ENCODE measurements at places on chromosomes 7 and 10.

- DNase-seq: no peak
These were observed 34.9 kb downstream of the CHST15 start for GRCh38 chr10:124058346-124059003.

- no peak for DNase-seq
These were observed 265.5 kb downstream of the KCNMA1 start for GRCh38 chr10:77371848-77372799.

GRCh38 chr7:144674550-144674949 lies 161.3 kb downstream of the TPK1 start:
- no peak for DNase-seq

- DNase-seq: no peak
These were observed 85.1 kb downstream of the PRPF18 start for GRCh38 chr10:13671904-13672303.

- peak; percentile 10 for DNase-seq
These were observed 220.5 kb downstream of the DNAJB6 start for GRCh38 chr7:157557263-157557662.

GRCh38 chr7:134547397-134548054 lies 1.4 kb upstream of the AKR1B15 start:
- DNase-seq: peak; percentile 89

DNA sequence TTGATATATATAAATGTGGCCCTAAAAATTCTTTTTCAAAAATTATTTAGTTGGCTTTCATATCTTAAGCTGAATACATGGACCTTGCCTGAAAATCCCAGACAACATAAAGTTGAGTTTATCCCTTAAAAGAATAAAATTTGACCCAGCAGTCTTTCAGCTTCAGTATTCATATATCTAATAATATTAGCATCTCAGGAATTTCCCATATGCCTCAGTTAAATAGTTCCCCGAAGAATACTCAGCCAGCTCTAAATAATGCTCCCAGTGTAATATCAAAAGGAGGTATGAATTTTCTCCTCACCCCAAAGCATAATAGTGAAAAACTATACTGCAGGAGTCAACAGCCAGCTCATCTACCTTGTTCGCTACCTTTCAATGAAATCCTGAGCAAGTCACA lies 145.9 kb downstream of the CTNNA3 start:
- DNase-seq: no peak

DNA sequence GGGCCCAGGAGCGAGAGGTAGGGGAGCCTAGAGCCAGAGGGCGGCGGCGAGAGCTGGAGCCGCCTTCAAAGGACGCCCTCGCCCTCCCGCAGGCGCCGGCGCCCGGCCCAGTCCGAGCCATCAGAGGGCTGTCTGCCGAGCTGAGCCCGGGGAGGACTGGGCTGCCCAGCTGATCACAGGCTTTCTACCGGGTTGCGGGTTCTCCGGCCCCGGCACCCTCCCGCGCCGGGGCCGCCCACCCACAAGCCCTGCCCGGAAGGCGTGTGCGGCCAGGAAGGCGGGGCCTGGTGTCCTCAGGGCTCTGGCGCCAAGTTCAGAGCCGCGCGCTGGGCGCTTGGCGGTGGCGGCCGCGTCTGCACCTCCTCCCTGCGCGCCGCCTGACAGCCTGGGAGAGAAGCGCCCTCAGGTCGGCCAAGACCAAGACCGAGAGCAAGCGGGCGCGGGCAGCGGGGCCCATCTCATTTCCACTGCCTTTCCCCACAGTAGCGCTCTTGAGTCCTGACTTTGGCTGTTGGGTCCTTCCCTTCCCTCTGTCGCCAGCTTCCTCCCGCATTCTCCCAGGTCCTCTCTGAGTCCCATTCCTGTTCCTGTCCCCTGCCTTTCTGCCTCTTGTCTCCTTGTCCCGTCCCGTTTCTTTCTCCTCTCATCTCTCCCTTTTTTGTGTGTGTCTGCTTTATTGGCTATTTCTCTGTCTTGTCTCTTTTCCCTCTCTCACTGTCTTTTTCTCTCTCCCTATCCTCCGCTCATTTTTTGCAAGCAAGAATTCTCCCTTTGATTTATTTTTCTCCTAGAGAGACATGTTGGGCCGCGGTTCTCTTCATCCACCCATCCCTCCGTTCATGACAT lies 60.6 kb upstream of the MSMB start:
- peak; percentile 89 for DNase-seq

DNA sequence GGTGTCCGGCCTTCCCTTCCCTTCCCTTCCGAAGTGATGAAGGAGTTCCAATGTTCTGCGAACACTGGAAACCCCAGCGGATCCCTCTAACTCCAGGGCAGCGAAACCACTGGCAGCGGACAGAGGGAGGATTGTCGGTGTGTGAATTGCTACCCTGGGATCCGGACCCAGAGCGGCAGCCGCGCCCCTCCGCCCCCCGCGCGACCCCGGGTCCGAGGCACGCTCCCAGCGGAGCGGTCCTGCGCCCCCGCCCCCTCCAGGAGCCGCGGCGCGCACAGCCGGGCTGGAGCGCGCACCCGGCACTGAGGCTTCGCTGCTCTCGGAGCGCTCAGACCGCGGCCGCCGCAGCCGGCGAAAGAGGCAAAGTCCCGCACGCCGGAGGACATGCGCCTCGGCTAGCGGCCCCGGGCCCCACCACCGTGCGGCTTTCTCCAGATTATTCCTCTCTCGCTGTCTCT lies at the start of gene PTPRZ1:
Gene PTPRZ1 (plus strand): TSS at position 331 of the 458 bp plus-strand sequence. CDS start 339 bp downstream, outside the sequence.
- DNase-seq: peak; percentile 81

- DNase-seq: no peak
These were observed 667.2 kb downstream of the GATA3 start for GRCh38 chr10:8721650-8722049.

DNA sequence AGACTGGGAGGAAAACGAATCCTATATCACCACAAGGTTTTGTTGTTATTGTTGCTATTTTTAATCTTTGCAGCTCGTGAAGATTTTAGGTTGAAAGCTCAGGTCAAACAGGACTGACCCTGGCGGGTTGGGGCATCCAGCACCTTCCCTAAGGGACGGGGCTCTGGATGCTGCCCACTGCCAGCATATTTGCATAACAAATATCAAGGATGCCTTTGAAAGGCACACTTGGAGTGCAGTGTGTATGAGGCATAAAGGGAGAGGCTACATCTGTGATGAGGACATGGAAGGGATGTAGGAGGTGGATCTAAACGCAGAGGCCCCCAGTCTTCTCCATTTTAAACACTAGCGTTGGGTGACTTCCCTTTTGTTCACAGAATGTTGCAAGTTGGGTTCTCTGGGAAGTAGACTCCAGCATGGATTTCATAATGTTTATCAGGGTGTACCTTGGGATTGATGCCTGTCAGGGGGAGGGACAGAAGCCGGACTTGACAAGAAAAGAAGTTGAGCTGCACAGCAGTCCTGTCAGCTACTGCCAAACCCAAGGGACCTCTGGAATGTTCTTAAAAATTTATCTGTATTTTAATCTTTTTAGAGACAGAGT lies 181.1 kb upstream of the IMMP2L start:
- DNase-seq: no peak

DNA sequence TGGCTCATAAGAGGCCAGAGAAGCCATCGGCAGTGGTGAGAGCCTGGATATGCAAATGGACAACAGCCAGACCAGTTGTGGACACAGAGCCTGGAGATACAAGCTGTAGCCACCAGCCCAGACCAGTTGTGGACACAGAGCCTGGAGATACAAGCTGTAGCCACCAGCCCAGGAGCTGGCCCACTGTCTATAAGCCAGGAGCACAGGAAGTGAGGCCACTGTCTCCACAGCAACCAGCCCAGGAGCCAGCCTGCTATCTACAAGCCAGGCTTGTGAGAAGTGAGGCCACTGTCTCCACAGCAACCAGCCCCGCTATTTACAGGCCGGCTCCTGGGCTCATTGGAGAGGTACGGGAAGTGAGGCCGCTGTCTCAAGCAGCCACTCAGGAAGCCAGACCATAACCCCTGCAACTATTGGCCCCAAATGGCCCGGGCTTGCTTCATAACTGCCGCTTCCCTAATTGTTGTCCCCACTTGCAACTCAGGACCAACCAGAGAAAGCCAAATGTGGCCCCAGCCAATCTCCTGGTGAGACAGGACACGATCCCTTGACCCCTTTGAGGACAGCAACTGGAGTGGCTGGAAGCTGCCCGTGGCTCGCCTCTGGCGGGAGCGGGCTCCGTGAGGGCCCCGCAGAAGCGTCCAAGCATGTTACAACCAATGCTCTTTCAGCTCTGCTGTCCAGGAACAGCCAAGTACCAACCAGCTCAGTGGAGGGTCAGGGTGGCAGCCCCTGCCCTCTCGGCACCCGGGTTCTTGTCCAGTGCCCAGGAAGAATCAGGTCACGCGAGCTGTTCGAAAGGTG lies 44.1 kb upstream of the CNPY1 start:
- DNase-seq: peak; percentile 91

DNA sequence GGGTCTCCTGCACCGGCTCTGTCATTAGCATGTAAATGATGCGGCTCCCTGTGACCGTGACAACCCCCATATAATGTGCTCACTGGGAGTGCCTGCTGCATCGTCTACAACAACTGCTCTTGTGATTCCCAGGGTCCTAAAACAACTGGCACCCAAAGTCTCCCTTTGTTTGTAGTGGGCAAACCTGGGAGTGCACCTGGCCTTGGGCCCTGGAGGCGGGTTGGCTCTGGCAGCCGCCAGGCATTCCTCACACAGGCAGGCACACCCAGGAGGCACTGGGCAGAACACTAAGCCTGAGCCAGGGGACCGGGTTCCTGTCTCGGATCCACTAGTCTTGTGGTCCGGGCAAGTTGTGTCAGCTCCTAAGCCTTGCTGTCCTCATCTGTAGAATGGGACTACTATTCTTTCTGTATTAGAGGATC lies 115.5 kb upstream of the GPR26 start:
- DNase-seq: no peak

GRCh38 chr7:270351-270983 lies 19.5 kb upstream of the FOXL3 start:
- DNase-seq: no peak

DNA sequence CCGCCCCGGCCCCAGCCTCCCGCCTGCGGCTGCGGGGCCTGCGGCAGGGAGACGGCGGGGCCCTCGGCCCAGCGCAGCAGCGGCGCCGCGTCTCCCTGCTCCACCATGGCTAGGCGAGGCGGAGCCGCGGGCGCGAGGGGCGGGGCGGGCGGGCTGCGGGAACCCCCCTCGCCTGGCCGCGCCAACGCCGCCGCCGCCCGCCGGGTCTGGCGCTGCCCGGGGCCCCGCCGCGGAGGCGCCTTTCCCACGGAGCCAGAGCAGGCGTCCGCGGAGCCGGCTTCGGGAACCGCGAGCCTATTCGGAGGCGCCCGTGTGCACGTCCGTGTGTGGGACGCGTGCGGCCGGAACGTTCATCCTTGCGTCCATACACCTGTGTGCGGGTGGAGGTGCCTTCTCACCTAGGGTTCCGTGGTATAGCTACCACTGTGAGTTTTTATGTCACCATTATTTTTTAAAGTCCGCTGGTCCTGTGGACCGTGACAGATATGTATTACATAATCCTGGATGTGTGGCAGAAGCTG lies at the start of gene DENND11:
Gene DENND11 (minus strand): TSS at position 120 of the 521 bp plus-strand sequence. CDS start 13 bp downstream, at position 107.
- DNase-seq: peak; percentile 66

DNA sequence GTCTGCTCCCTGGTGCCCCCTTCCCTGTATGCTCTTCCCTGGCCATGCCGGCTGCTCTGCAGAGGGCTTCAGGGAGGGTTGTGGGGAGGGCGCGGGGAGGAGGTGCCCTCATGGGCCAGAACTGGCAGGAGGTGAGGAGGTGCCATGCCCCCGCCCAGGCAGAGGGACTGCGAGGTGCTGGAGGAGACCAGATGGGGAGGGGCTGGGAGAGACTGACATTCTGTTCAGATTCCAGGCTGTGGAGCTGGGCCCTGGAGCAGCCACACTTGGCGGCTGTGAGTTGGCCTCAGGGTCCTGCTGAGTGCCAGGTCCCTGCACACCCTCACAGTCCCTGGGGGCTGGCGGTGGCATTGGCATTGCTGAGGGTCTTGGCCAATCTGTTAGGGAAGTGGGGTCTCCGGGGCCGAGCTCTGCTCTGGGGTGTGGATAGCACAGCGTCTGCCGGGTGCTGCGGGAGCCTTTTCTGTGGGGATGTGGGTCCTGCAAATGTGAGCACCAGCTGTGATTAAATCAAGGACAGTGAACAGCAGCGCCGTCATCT lies 25.4 kb downstream of the INPP5A start:
- DNase-seq: no peak

GRCh38 chr7:110105840-110106239 lies 985.1 kb upstream of the LRRN3 start:
- no peak for DNase-seq

- DNase-seq: no peak
These were observed 143.2 kb upstream of the ANK3 start for GRCh38 chr10:60532696-60533468.

Measured in islet precursor cell (in vitro differentiated cells).